ENCODE measurements at places on chromosomes 4 and X.

- no peak for DNase-seq
These were observed 778.1 kb upstream of the GRID2 start for GRCh38 chr4:91525621-91526020.

DNA sequence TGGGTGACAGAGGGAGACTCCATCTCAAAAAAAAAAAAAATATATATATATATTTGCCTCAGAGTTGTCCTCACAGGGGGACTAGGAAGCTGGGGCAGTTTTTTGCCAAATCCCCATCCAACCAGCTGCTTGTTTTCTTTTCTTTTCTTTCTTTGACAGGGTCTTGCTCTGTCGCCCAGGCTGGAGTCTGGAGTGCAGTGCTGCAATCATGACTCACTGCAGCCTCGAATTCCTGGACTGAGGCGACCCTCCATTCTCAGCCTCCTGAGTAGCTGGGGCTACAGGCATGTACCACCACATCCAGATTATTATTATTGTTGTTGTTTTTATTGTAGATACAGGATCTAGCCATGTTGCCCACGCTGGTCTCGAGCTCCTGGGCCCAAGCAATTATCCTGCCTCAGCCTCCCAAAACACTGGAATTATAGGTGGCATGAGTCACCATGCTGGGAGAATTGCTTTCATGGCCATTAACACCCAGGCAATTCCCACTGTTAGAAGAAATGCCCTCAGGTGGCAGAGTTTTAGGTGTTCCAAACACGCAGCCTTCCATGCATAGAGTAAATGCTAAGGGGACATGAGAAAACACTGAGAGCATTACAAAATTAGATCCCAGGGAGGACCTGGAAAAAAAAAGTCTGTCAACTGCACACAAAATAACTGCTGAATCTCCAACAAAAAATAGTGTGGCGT, 98.0 kb downstream of the ARHGAP6 start:
- DNase-seq = no peak

GRCh38 chr4:38173935-38174518, 213.8 kb downstream of the PTTG2 start:
- DNase-seq = no peak

DNA sequence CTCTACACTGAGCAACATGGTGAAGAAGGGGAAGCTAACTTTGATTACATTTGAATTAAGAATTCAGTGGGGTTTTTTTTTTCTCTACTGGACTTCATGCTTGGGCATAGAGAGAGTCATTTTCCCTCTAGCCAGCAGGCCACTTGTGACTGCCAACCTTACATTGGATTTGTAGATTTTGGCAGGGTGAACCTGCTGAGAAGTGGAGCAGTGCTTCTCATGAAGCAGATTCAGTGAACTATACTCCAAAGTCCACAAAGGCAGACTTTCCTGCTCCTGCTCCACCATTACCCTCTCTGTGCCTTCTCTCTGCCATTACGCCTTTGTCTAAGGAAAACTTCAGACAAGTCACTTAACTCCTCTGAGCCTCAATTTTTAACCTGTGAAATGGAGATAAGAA, 69.9 kb downstream of the PAK3 start:
- DNase-seq = no peak

DNA sequence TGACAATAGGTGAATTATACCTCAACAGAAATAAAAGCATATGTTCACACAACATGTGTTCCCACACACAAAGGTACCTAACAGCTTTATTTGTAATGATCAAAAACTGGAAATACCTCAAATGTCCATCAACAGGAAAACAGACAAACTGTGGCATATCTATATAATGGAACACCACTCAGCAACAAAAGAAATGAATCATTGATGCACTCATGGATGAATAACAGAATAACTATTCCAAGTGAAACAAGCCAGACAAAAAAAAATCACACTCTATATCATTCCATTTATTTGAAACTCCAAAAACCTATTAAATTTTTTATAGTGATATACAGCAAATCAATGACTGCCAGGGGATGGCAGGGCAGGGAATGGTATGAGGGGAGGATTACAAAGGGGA, 148.1 kb downstream of the PLS3 start:
- DNase-seq = no peak

GRCh38 chrX:39528161-39528916, 569.4 kb downstream of the BCOR start:
- no peak for DNase-seq

DNA sequence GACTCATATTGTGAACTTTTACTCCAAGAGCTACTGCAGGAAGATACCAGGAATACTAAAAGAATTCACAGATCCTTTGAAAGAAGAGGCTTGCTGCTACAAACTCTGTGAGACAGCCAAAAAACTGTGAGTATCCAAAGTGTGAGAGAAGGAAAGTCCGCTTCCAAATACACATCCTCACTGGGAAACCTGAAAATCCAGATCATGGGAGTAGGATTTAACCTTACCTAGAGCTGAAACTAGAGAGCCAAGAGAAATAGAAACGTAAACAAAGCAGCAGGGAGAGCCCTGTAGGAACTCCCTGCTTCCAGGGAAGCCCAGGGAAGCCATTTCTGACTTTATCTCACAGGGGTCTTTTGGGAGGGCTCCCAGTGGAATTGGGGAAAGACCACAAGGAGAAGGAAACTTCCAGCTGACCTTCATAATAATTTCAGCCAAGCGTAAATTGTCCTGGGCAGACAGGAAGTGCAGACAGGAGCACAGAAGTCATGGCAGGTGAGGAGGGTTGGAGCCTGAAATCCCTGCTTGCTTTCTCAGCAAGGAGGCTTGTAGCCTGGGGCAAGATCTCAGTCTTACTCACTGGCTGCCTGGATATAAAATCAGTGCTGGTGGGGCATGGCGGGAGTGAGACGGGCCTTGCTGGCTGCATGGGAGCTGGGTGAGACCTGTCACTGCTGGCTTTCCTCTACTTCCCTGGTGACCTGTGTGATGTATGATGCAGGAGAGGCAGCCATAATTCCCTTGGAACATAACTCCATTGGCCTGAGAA, 26.2 kb upstream of the NFKB1 start:
- no peak for DNase-seq

DNA sequence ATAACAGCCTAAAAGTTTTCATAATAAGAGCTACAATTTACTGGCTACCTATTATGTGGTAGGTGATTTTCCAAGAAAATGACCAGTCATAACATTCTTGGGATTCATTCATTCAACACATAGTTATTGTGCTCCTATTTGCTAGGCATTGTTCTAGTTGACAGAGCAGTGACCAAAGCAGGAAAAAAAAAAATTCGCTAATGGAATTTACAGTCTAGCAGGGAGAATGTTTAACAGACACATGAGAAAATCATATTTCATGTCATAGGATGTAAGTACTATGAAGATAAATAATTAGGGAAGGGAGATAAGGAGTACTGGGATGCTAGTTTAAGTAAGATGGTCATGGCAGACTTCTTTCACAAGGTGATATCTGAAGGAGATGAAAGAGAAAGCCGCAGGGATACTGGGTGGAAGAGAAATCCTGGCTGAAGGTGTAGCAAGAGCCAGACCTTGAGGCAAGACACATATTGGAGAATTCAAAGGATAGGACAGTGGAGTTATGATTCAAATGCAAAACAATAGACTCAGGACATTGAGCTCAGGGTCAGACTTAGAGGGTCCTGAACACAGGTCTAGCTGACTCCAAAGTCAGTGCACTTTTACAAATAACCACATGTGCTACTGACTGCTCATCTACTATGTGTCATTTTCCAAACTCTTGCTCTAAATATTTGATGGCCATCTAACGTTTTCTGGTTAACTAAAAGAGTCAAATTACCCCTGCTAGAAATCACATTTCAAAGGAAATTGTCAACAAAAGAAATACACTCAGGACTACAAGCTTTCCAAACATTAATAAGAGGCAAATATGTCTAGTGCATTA, 20.4 kb downstream of the SPCS3 start:
- no peak for DNase-seq

GRCh38 chrX:140022482-140022881, 57.2 kb upstream of the CXorf66 start:
- DNase-seq = no peak

Data from Jurkat, Clone E6-1 (cell line).